ENCODE measurements at places on chromosomes 5 and 9.

GRCh38 chr5:82642313-82642712 is 364.2 kb upstream of the RPS23 start:
- no peak for DNase-seq

GRCh38 chr9:18056269-18056992 is 417.5 kb upstream of the ADAMTSL1 start:
- no peak for DNase-seq

GRCh38 chr9:23537192-23538066 is 288.6 kb downstream of the ELAVL2 start:
- peak; percentile 25 for DNase-seq

DNA sequence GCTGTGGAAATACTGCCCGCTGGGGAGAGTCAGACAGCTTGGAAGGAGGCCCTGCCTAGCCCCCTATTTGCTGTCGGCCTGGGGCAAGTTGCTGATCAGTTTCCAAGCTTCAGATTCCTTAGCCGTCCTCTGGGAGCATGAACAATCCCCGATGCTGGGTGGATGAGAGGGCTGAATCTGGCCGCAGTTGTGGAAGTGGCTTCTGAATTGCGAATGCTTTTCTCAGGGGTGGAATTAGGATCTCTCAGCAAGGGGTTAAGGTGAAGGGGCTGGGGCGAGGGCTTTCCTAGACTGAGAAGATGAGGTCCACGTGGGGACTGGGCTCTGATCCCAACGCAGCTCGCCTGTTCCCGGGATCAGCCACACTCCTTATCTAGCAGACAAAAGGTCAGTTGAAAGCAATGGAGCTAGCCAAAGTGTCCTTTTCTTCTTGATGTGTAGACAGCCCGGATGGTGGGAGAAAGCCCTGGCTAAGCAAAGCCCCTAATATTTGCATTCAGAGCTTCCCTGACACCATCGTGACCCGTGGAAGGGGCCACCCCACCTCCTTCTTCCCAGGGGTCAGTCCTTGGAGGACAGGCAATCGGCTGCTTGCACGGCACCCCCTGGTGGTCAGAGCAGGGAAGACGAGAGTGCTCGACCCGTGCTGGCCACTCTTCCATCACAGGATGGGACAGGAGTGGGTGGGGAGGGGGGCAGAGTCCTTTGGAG is 54.9 kb downstream of the COL15A1 start:
- DNase-seq: peak; percentile 65

DNA sequence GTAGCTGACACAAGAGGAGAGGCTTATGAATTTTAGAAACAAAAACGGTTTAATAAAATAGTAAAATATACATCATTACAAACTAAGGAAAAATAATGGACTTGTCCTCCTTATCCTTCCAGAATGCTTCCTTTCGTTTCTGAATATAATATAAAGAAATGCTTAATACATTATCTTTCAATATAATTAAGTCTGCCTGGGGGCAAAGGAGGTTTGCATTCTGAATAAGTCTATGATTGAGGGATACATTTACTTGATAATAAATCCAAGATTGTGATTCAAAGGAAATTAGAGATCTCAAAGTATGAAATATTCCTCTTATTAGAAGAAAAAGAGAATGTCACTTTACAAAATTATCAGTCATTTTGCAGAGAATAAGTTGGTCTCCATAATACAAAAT is 386.5 kb downstream of the SPATA31D1 start:
- no peak for DNase-seq

DNA sequence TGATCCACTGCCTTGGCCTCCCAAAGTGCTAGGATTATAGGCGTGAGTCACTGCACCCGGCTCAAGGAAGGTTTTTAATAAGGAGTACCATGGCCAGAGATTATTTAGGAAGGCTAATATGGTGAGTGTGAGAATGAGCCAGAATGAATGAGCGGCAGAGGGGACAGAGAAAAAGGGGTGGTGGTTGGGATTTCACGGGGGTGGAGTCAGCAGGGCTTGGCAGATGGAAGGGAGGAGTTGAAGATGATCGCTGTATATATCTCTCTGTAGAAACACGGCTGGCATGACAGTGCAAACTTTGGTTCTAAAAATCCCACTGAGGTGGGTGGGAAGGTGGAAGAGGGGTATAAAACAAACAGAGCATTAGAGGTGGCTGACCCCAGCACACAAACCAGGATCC is 176.7 kb upstream of the TBC1D2 start:
- DNase-seq: no peak

All from muscle of arm (tissue), 14 donors.